ENCODE measurements at places on chromosomes 3 and 15.

DNA sequence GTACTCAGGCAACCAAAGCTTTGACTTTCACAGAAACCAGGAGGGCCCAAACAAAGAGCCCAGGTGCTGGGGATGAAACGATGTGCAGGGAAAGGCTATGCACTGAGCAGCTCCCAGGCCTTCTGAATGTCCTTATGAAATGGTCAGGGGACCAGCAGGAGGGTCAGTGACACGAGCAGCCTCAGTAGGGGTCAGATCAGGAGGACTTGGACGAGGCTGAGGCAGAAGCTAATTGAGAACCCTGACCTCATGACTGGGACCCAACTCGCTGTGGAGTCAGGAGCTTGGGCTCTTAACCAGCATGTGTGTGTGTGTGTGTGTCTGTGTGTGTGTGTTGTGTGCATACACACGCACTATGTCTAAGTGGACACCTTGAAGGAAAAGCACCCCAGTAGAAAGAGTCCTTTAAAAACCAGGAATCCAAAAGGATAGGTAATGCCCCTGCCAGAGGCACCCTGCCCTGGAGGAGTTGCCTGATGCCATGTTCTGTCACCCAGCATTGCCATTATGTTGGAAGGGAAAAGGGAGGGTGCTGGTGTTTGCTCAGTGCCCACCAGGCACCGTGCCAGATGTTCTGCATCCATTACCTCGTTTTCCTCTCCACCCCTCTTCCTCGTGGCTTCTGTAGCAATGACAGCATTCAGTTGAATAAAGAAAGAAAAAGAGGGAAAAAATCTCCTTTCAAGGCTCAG, 50.9 kb downstream of the CORO2B start:
- no peak for DNase-seq

DNA sequence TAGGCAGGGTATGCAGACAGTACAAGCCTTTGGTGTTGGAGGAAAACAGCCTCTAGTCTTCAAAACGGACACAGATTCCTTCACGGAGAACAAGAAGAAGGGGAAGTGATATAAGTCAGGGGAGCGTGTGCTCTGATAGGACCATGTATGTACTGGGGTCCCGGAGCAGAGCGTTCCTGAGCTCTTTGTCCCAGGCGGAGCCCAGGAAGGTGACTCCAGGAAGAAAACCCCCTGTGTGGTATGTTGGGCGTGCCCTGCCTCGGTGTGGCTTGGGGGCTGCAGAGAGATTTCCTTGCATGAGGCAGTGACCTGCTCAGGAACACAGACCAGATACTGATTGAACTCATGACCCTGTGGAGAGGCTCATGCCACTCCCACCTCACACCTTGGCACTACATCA, 21.7 kb downstream of the MELTF start:
- DNase-seq, result no peak

- DNase-seq, result no peak
These were observed 40.3 kb upstream of the TBC1D5 start for GRCh38 chr3:17782751-17783150.

DNA sequence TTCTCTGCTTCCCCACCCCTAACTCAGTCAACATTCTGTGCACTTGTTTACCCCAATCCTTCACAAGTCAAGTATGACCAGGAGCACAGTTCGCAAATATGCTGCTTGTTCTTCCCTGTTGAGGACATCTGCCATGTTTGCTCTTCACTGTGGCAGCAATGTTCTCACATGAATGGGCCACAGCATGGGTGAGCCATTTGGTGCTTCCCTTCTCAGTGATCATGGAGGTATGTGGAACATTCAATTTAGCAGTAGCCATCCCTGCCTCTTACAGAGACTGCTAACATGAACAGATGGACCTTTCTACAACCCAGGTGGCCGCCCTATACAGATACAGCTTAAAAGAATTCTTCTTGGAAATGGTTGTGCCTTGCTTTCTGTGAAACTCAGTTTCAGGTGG, 660.1 kb upstream of the SGO1 start:
- peak; percentile 36 for DNase-seq

DNA sequence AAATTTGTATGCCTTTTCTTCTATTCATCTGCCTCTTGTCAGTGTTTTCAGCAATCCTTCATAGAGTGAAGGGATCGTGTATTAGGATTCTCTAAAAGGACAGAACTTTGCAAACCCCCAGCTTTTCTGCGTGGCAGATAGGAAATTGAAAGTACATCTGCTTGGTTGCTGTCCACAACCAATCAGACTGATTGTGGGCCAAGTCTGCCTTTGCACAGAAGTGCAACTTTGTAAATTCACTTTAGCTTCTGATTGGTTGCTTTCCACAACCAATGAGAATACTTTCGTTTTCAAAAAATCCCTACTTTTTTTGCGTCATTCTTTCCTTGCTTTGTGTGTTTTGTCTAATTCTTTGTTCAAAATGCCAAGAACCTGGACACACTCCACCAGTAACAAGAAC, 847.4 kb downstream of the FHIT start:
- DNase-seq, result no peak

GRCh38 chr3:150779402-150779858, 16.5 kb upstream of the SIAH2 start:
- no peak for DNase-seq

DNA sequence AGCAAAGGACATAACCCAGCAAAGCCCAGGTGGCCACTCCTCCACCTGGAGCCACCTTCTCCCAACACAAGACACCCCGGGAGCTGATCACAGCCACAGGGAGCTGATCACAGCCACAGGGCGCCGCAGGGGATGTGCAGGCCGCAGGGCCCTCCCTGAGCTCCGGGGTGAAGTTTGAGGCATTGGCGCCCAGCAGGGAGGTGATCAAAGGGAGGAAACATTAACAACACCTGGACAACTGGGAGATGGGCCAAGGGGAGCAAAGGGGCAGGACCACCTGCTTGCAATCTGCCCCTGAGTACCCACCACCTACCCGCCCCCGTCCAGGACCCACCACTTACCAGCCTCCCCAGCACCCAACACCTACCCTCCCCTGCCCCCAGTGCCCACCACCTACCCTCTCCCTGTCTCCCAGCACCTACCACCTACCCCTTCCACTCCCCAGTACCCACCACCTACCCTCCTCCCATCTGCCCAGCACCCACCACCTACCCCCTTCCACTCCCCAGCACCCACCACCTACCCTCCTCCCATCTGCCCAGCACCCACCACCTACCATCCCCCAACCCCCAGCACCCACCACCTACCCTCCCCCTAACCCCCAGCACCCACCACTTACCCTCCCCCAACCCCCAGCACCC, 2.4 kb downstream of the UROC1 start:
- no peak for DNase-seq

GRCh38 chr3:118088696-118089095, 946.0 kb downstream of the IGSF11 start:
- no peak for DNase-seq

GRCh38 chr15:77420610-77421369, at the start of gene HMG20A:
Gene HMG20A, plus strand, starts transcription at chr15:77420888. Its CDS starts 37,520 bp downstream, at chr15:77458408.
- DNase-seq, result peak; percentile 82

DNA sequence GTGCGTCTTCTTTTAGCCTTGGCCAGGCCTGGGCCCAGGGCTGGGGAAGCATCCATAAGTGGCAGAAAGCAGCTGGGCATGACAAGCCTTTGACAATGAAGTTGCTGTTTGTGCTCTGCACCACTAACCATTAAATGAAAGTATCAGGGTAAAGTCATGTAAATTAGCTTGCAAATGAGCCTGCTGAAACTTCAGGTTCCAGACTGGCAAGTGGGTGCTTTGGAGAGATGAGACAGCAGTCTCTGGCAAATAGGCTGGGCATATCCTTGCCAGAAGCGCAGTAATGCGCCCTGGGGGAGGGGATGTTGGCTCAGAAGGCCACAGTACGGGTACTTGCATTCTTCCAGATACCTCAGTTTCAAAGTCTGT, 40.7 kb downstream of the RAB6B start:
- DNase-seq, result no peak

DNA sequence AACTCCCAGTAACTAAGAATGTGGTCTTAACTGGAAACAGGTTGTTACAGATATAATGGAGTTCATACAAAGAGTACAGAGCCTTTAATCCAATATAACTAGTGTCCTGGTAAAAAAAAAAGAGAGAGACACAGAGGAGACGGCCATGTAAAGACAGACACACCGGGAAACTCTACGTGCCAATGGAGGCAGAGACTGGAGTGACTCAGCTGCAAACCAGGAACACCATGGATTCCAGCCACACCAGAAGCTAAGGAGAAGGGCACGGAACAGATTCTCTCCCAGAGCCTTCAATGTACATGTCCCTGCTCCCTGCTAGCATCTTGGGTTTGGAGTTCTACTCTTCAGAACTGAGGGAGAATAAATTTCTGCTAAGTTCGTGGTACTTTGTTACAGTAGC, 4.5 kb downstream of the RNF168 start:
- no peak for DNase-seq

- no peak for DNase-seq
These were observed 70.4 kb upstream of the CMTM7 start for GRCh38 chr3:32321095-32321790.

DNA sequence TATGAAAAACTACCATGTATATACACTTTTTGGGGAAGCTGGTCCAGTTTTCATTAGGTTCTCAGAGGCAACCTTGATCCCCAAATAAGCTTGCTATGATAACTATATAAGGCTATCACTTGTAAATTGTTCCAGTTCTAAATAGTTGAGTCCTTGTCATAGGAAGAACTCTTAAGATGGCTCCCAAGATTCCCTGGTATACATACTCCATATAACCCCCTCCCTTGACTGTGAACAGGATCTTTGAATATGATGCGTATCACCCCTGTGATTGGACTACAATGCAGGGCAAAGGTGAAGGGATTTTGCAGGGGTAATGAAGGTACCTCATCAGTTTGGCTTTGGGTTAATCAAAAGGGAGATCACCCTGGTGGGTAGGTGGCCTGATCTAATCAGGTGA, 48.6 kb upstream of the TRIM59 start:
- no peak for DNase-seq

GRCh38 chr15:98438326-98438725, 210.0 kb upstream of the IGF1R start:
- no peak for DNase-seq

DNA sequence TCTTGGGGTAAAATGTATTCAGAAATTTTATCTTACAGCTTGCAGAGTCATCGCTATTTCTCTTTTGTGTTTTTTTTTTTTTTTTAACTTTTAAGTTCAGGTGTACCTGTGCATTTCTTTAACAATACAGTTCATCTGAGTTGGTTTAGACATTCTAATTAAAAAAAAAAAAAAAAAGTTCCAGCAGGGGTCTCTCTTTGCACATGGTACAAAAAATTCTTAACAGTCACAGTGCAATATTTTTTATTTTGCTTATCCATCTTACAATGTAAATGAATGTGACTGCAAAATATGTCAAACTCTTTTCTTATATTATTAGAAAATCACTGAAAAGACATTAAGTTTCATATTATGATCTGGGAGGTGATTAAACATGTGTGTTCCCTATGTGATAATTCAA, 47.5 kb upstream of the SLC9A9 start:
- peak; percentile 34 for DNase-seq

DNA sequence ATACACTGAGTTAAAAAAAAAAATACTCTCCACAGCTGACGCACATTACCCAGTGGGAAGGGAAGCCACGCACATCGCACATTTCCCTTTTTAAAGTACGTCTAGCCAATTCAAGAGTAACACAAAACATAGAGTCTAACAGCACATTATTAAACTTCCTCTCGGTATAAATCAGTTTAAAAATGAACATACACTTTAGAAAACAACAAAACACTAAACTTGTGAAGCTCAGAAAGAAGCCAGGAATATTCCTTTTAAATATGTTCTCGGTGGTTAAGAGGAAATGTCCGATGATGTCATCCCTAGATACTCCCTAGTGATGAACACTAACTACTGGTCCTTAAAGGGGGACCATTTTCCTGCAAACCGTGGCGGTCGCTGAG, 721 bp downstream of the MYEF2 start:
- peak; percentile 69 for DNase-seq

DNA sequence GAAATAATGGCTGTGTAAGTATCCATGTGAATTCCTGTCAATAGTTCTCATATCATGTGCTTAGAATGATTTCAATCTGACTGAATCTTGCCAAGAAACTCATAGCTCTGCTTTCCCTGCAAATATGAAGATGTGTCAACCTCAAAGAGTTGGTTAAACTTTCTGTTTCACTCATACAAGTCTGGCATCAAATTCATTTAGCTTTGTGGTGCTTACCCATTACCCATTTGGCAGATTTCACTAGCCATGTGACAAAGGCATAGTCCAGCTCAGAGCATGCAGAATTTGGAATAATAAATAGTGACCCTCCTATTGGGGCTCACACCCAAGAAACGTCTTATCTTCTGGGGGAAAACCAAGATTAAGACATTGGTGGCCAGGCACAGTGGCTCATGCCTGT, 256.6 kb upstream of the TPRG1 start:
- DNase-seq, result no peak

DNA sequence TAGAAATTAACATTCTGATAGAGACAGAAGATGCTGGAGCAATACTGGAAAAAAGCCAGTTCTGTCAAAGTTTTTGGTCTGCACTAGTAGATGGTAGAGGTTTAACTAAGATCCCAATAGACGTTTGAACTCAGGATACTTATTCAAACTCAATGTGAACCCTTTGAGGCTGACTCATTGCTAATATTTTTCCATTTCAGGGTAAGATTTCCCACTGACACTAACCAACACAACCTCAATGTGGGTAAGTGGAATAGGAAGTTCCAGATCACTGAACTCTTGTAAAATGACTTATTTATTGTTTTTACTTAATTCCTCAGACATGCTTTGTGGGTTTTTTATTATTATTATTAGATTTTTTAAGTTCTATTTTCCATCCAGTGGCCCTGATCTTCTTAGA, 1024.8 kb downstream of the EPHA3 start:
- no peak for DNase-seq

GRCh38 chr3:14451844-14452739, 49.7 kb downstream of the SLC6A6 start:
- DNase-seq, result no peak

DNA sequence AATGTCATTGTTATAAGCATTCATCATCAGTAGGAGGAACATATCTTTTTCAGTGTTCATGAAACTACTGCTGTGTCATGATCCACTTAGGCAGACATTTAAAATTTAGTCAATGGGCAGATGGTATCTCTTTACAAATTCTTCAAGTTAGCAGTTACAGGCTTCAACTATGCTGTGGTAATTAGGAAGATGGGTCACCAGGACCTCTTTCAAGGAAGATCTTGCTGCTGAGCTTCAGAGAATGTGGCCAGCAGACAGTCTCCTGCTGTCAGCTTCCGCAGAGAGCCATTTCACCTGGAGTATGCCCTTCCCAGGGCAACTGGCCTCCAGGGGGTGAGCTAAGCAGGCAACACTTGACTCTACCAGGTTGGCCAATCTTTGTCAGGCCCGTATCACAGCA, 19.4 kb downstream of the IFT57 start:
- DNase-seq, result no peak

DNA sequence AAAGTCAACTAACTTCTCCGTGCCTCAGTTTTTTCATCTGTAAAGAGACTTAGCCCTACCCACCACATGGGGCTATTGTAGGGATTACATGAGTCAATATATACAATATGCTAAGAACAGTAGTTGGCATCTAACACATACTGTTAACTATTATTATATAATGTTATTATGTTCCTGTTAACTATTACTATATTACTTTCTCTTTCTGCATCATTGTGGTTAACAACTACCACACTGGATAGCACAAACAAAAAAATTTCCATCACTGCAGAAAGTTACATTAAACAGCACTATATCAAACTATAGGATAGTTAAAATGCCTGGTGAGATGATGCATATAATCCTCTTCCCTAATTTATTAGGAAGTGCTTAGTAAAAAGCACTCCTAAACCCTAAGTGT, 23.7 kb downstream of the STAG1 start:
- DNase-seq, result no peak

GRCh38 chr3:71541313-71541712, 42.2 kb downstream of the FOXP1 start:
- DNase-seq, result peak; percentile 44

- peak; percentile 38 for DNase-seq
These were observed 53.5 kb upstream of the LCTL start for GRCh38 chr15:66619152-66619903.
